Caki2 (cell line): ENCODE measurements at places on chromosomes 4 and X. TPM values are rescaled to one million over a fixed set of nuclear protein-coding genes. Genes with fewer than 3 reads are reported as not detected.

GRCh38 chrX:47664737-47665136 is 5.8 kb upstream of the UXT start:
- no peak for DNase-seq

DNA sequence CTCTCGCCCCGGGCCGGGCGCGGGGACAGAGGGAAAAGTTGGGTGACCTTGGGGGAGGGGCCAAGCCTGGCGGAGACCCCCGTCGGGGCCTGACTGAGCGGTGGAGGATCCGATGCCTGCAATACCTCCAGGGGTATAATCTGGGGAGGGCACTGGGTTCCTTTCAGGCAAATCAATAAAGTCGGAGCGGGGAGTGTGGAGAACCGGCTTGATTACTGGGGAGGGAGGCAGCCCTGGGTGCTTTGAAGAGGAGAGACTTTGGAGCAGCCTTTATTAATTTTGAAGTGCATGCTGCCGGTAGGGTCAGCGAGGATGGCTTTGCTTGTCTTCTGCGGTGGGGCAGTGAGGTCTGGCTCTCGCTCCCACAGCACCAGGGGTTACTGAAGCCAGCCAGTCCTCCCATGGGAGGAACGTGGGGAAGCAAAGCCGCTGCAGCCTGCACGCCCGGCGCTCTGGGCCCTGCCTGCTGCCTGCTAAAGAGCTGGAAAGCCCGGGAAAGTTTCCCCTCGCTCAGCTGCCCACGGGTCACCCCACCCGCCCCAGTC is 403 bp upstream of the LGI2 start:
- no peak for DNase-seq

UPF3B gene
- total RNA-seq: 0.75 and 1.2 TPM in 2 replicates

CCNB3 gene
- 1.4 TPM in 1 of 2 replicates, not detected in the other for total RNA-seq

DNA sequence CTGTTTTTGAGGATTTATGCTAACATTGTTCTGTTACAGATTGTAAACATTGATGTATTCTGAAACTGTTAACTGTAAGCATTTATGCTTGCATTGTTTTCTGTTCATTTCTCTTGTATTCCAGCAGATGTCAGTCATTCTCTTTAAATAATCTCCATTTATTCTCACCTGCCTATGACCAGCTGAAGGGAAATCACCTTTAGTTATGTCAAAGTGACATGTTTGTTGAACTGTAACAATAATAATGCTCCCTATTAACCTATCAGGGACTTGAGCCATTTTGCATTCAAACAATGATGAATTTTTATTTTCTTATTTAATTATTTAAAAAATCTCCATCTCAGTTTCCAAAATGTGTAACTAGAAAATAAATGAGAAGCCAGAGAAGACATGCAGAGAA is 58.0 kb downstream of the SPCS3 start:
- peak; percentile 19 for DNase-seq

PCDH7 gene
- total RNA-seq: 38.1 and 39.9 TPM in 2 replicates

DNA sequence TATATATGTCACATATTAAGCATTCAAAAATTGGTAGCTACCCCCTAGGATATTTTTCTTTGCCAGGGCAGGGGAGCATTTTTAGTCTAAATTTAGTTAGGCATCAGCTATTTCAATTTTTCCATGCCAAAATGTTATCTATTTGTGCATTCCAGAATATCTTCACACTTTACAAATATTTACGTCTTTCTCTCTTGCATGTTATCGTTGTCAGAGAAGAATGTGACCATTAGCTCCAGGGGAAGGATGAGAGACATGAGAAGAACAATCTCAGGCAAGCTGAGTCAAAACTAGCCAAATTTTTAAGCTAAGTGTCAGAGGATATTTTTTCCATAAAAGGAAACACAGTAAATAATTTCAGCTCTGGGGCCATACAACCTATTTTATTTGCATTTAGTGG is 885.0 kb upstream of the EPHA5 start:
- DNase-seq: no peak
